ENCODE measurements at places on chromosomes 1 and 21. TPM values are rescaled to one million over a fixed set of nuclear protein-coding genes. Genes with fewer than 3 reads are reported as not detected.

DNA sequence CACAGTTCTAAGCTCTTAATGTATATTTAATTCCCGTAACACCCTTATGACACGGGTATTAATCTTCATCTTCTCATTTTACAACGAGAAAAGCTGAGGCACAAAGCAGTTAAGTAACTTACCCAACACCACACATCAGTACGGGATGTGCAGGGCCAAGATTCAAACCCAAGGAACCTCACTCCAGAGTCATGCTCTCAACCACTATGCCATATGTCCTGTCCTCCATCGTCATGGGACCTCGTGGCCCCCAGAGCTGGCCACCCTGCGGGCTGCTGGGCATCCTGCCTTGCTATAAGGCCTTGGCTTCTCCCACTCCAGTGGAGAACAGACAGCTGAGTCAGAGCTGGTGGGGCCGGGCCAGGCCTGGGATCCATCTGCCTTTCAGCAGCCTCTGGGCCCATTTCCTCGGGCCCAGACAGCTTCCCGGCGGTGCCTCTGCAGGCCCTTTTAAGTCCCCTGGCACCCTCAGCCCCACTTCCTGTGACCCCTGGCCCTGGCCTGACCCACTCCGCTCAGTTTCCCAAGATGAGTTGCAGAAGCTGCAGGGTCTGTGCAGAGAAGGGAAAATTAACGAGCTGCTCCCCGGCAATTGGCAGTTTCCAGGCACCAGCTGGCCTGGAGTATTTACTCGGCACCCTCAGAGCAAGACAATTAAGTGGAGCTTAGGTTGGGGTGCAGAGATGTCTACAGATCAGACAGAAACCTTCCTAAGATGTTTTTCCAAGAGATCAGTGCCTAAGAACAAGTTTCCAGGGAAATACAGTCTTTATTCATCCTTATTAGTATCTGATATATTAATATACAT lies 98.2 kb downstream of the EPHB2 start:
- DNase-seq = no peak

- no peak for DNase-seq
These were observed 119.9 kb downstream of the SYF2 start for GRCh38 chr1:25112400-25112799.

GRCh38 chr1:222592171-222592570 lies 2.4 kb upstream of the TAF1A start:
- no peak for DNase-seq

DNA sequence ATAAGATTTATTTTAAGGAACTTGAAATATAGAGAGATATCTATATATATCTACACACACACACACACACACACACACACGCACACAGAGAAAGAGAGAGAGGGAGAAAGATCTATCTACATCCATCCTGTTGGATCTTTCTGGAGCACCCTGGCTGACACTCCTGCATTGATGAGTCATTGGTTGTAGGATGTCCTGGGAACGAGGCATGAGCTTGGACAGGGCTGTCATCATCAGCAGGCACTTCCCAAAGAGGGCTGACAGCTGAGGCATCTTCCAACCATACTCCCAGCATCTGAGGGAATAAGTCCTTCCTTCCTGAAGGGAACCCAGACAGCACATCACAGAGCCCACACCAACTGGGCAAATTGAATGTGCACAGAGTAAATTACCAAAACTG lies 99.1 kb upstream of the ERG start:
- DNase-seq = no peak

PTPRC gene
- total RNA-seq = 224 TPM

DNA sequence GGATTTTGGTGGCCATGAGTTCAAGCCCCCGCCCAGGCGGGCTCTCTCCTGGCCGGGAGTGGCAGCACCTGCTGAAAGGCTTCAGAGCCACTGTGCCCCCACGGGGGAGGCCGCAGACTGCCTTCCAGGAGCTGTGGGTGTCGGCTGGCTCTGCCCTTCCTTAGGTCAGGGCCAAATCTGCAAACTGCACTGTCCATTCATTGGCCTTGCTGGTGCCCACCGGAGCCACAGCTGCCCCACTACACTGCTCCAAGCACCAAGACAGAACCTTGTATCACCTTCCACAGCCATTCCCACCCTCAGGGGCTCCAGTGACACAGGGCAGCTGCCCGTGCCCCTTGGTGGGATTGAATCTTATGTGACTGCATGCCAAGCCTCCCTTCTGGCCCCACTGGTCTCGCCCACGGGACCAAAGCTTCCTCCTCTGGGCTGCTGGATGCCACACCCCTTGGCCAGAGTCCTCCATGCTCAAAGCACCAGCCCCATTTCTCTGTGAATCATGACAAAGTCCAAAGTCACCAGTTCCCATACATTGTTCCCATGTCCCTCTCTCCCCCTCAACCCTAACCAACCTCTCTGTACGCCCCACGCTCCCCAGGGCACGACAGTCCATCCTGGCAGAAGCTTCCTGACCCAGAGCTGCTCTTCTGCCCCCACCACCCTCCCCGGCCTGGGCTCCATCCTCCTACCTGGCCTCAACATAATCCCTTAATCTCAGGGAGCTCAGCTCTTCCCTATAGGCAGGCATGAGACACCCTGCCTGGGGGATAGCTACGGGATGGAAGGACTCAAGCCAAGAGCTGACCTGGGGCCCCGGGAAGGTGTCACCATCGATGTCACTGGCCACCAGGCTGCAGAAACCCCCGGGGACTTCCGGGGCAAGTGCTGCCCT lies 20.9 kb upstream of the GPR153 start:
- no peak for DNase-seq

TEDDM1 gene
- total RNA-seq = not detected

BSND gene
- not detected for total RNA-seq

- DNase-seq = no peak
These were observed 34.7 kb downstream of the AGT start for GRCh38 chr1:230679192-230679591.

ARMH1 gene
- 49.5 TPM for total RNA-seq

GRCh38 chr1:63255153-63255552 lies 67.2 kb upstream of the FOXD3 start:
- DNase-seq = no peak

- no peak for DNase-seq
These were observed 5.9 kb upstream of the PRKAA2 start for GRCh38 chr1:56639211-56639610.

FGGY gene
- total RNA-seq = 4.8 TPM

- no peak for DNase-seq
These were observed 28.5 kb upstream of the USP24 start for GRCh38 chr1:55243655-55244054.

GRCh38 chr1:59414406-59415133 lies 117.7 kb downstream of the FGGY start:
- DNase-seq = no peak

- DNase-seq = no peak
These were observed 197.8 kb downstream of the FOXD2 start for GRCh38 chr1:47635597-47635996.

DNA sequence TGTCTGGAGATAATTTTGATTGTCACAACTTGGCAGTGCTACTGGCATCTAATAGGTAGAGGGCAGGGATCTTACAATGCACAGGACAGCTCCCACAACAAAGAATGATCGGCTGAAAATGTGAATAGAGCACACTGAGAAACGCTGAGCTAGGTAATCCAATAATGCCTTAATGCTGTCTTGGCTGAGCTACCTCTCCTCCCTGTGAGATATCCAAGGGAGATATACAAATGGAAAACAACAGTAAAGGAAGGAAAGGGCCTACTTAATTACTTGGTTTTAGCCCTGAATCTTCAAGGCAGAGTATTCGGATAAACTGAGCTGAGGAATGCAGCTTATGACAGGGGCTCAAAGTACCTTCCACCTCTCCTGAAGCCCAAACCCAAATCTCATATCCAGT lies 2.9 kb downstream of the DNASE2B start:
- DNase-seq = no peak

MEX3A gene
- 0.66 TPM for total RNA-seq

BTBD19 gene
- total RNA-seq = 8.2 TPM

DNA sequence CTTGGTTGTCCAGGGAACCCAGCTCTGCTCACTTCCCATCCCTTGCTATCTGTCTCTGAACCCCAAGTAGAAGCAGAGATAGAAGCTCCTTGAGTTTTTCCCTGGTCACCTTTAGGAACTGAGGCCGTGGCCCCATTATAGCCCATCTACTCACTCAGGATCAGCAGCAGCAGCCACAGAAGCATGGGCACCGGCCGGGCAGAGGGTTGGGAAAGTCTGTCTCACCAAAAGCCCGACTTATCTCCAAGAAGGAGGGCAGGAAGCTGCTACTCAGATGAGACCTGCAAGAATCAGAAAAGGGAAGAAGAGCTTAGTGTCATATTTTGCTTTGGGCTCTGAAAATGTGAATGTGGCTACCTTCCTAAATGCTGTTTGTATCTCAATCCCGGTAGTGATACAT lies 264 bp downstream of the FCRL3 start:
- no peak for DNase-seq

- no peak for DNase-seq
These were observed 23.7 kb downstream of the SPOCD1 start for GRCh38 chr1:31792116-31792515.

ILDR2 gene
- 3.8 TPM for total RNA-seq

ZZZ3 gene
- 55.8 TPM for total RNA-seq

DNA sequence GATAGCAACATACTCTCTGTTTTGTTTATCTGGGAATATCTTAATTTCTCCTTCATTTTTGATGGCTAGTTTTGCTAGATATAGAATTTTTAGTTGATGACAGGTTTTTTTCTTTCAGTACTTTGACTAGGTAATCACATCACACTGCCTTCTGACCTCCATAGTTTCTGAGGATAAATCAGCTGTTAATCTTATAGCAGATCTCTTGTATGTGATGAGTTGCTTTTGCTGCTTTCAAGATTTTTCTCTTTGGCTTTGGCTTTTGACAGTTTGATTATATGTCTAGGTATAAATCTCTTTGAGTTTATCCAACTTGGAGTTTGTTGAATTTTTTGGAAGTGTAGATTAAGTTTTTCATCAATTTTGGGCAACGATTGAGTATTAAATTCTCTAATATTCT lies 142.6 kb downstream of the ZNF644 start:
- DNase-seq = no peak

DNA sequence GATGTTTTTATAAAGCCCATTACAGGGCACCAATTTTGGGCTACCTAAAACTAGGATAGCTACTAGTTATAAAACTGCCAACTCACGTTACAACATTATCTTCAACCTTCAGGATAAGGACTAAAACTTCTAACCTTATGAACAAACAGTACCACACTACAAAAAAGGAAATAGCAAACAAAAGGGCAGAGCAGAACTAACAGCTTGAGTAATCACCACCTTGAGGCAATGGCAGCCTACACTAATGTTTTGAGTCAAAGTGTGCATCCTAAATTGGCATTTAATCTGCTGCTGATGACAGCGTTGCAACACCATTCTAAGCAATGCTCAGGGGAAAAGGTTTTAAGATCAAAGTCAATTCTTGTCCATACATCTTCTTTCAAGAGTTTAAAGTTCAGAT lies 27.2 kb downstream of the PTP4A2 start:
- no peak for DNase-seq

GRCh38 chr1:247857985-247858619 lies 1.1 kb downstream of the TRIM58 start:
- no peak for DNase-seq

GRCh38 chr1:41497056-41497440 lies 12.6 kb upstream of the EDN2 start:
- DNase-seq = no peak

ESRRG gene
- not detected for total RNA-seq

DNA sequence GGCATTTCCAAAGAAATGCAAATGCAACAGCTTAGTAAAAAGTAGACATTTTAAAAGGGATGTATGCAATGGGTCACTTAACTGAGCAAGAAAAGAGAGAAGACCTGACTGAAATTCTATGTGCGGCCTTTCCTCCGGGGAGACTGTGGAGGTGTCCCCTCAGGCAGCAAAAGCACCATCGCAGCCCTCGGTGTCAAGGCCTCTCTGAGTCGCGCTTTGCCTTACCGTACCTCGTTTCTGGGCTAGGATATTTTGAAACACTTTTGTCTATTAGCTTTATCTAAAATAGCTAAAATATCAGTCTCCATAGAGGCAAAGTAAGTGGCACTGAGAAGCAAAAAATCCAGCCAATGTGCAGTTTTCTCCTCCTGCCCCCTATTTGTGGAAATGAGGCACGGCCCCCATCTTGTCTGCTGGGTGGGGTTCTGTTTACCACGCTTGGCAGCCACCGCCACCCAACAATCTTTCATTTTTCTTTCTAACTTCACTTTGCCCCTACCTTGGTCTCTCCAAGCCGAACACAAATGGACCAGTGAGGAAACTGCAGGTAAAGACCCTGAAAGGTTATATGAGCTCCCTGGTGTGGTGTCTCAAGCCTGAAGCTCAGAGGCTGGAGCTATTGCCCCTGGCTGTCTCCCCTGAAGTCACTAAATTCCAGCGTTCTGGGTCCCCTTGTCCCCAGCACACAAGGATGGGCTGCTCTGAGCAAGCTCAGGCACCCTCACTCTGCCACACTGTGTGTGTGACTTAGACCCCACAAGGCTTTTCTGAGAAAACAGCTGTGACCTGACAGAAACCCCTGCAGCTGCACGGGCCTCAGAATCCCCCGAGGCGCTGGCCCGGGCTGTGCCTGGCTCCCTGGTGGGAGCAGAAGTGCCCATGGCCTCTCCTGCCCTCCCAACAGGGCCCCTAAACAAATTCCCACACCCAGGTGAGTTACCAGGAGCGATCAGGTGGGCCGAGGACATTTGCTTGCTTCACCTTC lies 1.6 kb downstream of the CD247 start:
- peak; percentile 34 for DNase-seq

DNA sequence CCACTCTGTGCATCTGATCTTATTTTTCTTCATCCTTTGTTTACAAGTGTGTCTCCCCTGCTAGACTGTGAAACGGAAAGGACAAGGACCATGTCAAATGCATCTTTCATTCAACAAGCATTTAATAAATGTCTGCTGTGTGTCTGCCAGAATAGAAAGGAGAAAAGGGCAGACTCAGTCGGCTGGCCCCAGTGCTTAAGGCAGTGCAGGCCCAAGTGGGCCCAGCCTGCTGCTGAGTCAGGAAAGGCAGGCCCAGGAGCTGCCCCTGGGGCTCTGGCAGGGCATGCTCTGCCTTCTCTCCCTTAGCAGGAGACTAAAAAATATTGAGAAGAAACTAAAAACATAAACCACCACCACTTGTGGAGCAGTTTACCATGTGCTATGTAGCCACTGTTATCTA lies 38.1 kb downstream of the PLEKHA6 start:
- DNase-seq = no peak

ARHGEF16 gene
- total RNA-seq = 0.13 TPM

Data from activated T-cell treated with anti-CD3 and anti-CD28 coated beads, Interleukin-2, amount 50 U/mL, for 4 hours (primary cell).